ENCODE measurements at places on chromosomes 16 and 17. TPM values are rescaled to one million over a fixed set of nuclear protein-coding genes. Genes with fewer than 3 reads are reported as not detected.

DNA sequence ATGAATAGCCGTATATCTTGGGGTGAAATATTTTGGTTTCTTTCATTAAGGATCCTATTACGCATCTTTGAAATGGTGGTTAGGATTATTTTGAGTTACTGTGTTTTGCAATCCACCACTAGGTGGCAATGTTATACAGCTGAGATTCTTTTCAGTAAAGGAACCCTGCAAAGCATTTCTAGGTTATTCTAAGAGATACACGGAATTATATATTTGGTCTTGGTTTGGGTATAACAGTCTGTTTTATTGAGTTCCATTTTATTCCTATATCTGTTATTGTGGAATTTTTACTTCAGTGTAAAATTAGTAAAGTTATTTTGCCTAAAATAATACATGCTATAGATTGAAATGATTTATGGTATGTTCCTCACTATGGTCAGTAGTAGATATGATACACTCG, 62.9 kb upstream of the CPHXL start:
- no peak overlapping the region for H3K4me3 ChIP-seq
- no peaks in the 10 kb centered on the region for H3K36me3 ChIP-seq
- no peaks in the 10 kb centered on the region for H3K27me3 ChIP-seq

GRCh38 chr17:1852327-1852726, 22.5 kb downstream of the RPA1 start:
- H3K27ac ChIP-seq: no peak overlapping the region
- no peak overlapping the region for H3K4me3 ChIP-seq
- peaks cover 48% of the 10 kb centered on the region for H3K36me3 ChIP-seq
- H3K4me1 ChIP-seq: no peaks in the 10 kb centered on the region
- no peak for DNase-seq

- no peaks in the 10 kb centered on the region for H3K4me1 ChIP-seq
- no peaks in the 10 kb centered on the region for H3K27me3 ChIP-seq
- H3K27ac ChIP-seq: no peak overlapping the region
- no peaks in the 10 kb centered on the region for H3K36me3 ChIP-seq
Observed at GRCh38 chr17:17511881-17512858, 16.0 kb upstream of the RASD1 start.

The VAT1L gene
- polyA plus RNA-seq: 14.8 TPM

The SLC5A10 gene
- polyA plus RNA-seq: 0.30 TPM

The ACSM5 gene
- 0.48 TPM for polyA plus RNA-seq

Data from large intestine (tissue), 12 donors.